SK-MEL-5 (cell line): ENCODE measurements at places on chromosomes 4 and X. TPM values are rescaled to one million over a fixed set of nuclear protein-coding genes. Genes with fewer than 3 reads are reported as not detected.

DNA sequence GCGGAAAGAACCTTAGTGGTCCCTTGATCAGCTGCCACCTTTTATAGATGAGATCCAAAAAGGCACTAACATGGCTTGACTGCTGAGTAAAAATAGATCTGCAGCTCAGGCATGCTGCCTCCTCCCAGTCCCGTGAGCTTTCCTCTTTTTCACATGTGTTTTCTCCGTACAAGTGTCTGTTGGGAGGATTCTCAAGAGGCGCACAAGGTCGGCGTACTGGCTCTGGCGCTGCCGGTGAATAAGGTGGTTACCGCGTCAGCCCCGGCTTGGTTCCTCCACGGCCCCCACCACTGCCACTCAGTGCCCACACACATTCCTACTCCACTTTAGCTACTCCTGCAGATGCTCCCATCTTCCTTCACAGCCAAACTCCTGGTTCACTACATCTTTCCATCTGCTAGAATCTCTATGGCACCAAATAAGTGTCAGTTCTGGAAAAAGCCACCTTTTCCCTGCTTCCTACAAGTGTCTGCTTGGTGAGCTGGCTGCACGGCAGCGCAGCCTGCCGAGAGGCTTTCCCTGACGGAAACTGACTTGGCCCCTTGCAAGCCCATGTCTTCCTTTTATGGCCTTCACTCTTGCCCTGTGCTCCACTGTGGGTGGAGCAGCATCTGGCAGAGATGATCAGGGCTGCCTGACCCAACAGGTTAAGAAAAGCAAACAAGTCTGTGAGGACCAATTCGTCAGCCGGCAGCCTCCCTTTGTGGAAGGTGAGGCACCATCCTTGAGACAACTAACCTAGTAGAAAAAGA lies 99.8 kb downstream of the KLHL8 start:
- DNase-seq: no peak

DNA sequence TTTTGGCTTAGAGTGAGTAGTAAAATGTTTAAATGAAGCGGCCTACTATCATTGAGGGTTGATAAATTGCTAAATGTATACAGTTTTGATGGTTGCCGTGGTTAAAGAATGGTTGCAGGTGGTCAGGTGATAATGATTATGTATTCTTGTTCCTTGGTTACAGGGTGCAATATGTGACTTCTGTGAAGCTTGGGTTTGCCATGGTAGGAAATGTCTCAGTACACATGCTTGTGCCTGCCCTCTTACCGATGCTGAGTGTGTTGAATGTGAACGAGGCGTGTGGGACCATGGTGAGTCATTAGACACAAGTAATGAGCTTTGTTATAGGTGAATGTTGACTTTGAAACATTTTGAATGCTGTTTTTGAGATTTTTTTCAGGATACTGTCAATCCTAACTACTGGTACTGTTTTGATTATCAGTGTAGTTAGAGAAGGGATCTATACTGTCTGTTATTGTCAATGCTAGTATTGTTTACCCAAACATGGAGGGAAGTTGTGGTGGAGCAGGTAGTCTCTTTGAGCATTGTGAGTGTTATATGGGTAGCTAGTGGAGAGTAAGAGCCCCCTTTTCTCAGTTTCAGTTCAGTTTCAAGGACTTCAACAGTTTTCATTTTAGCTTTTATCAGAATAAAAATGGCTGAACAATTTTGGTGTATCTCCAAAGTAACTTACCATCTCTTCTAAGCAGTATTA lies 8.9 kb downstream of the ZNF330 start:
- no peak for DNase-seq

- DNase-seq: no peak
Observed at GRCh38 chr4:188297873-188298272, 158.6 kb downstream of the TRIML1 start.

The RAB33A gene
- 0.18 TPM in 1 of 2 replicates, not detected in the other for total RNA-seq

DNA sequence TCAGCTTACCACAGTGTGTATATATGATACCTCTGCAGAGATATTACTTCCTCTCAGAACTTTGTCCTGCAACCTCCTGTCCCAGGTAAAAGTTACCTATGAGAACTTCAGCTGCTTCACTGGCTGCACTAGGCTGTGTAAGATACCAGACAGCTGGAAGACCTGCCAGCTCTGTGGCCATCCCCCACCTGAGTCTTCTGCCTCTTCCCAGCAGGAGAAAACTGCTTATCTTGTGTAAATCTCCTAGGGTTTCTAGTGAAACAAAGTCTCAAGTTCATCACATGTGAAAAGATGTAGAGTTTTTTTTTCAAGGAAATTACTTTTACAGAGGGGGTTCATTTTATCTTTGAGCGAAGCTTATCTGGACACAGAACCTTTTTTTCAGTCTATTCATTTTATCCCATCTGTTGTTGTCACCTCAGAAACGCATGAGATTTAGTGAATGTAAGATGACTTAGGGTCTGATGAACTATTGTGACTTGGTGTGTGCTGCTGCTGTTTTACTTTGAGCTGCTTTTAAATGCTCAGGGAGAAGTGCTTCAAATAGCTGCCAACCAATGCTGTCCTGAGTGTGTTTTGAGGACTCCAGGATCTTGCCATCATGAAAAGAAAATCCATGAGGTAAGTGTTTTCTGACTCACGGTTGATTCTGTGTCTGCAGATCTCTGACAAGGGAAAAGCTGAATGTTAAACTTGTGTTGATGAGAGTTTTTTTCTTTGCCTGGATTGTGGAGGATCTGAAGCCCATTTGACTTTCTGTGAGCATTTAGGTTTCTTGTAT lies 187.8 kb downstream of the FRAS1 start:
- DNase-seq: no peak
